ENCODE measurements at places on chromosomes 16 and 17.
A peak's percentile ranks its signal among the peaks of the same experiment; 100 is the strongest.

DNA sequence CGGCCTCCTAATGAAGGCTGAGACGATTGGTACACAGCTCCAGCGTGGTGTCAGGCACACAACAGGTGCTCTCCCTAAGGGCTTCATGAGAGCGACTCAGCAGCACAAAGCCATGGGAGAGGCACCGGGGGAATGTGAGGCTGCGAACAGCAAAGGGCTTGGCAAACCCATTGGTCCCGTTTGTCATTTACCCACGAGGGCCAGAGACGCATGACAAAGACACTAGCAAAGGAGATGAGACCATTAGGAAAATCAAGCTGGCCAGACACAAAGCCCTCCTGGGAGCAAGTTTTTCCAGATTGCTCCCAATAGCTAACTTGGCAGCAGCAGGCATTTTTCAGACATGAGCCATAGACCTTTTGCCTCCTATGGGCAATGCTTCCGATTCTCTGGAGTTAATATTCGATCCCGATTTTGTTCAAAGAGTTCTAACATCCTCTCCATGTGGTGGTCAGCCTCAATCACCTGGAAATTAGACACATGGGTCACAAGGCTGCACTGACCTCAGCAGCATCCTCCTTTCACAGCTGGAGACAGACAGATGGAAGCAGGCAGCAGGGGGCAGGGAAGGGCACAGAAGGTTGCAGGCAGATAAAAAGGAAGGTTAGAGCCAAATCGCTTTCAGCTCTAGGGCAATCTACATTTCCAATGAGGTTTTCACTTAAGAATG is 38.2 kb downstream of the TK2 start:
- DNase-seq = no peak

DNA sequence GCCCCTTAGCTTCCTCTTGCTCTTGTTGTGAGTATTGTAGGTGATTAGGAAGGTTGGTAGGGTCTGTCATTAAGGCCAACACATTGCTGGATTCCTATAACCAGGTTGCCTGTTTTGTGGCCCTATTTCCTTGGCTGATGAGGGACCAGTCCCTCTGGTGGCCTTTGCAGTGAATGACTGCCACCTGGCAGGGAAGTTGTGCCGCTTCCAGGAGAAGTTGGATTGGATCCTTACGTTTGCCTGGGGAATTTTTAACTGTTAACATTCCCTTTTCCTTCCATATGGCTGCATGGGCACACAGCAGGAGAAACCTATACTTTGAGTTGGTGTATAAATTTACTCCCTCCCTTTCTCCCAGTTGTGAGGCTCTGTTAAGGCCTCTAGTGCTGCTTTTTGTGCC is 32.4 kb downstream of the LCMT1 start:
- no peak for DNase-seq

DNA sequence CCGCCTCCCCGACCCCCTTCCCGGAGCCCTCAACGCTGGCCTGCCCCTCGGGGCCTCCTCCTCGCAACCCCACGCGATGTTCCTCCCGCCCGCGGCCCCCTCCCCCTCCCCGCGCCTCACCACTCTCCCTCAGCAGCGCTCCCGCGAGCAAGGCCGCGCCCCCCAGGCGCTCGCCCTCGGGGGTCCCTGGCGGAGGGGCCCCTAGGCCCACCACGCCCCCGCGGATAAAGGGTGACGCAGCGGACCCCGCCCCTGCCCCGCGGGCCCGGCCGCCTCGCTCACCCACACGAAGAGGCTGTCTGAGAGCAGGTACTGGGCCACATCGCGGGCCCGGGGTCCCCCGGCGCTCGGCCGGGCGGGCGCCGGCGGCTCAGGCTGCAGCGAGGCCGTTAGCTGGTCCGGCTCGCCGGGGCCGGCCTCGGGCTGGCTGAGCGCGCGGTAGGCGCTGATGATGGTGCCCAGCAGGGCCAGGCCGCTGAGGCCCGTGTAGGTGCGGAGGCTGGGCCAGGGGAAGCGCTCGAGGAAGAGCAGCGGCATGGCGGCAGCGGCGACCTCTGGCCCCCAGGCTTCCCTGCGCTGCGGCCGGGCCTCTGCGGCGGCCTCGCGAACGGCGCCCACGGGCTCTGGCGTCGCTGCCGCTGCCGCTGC is 430 bp downstream of the AMFR start:
- DNase-seq = no peak

- no peak for DNase-seq
Observed at GRCh38 chr16:1602285-1602684, 9.6 kb downstream of the IFT140 start.

DNA sequence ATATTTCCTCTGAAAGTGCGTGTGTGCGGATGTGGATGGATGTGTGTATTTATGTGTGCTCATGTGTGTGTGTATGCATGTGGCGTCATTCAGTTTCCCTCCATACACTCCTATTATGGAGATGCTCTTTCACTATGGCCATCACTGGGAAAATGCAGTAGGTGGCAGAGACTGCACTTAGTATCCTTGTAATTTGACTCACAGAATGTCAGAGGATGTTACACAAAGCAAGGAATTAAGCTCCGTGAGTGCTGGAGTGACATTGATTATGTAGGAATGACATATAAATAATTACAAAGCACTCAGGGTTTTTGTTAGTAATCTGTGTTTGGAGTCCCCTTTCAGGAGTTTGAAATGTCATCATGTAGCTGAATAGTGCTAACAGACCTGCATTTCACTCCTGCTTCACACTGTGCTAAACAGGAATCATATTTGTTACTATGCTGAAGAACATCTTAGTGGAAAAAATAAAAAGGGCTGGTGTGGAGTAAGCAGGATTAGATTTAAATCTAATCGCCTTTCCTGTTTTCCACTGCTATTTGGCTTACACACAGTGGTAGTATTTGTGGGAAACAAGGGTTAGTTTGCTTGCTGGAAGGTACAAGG is 59.6 kb downstream of the HS3ST4 start:
- DNase-seq = no peak

- no peak for DNase-seq
Observed at GRCh38 chr16:86902656-86903001, 324.3 kb downstream of the FOXL1 start.

GRCh38 chr17:36475346-36475970 is 11.0 kb upstream of the ZNHIT3 start:
- DNase-seq = peak; percentile 24
